Stimulated activated CD8-positive, alpha-beta memory T cell treated with anti-CD3 and anti-CD28 coated beads, Interleukin-4, amount 100 ng/mL, for 1 hour (primary cell): ENCODE measurements at places on chromosomes 7 and 10.
A peak's percentile ranks its signal among the peaks of the same experiment; 100 is the strongest.

GRCh38 chr7:44983742-44984477 lies 5.1 kb upstream of the MYO1G start:
- no peak for DNase-seq

DNA sequence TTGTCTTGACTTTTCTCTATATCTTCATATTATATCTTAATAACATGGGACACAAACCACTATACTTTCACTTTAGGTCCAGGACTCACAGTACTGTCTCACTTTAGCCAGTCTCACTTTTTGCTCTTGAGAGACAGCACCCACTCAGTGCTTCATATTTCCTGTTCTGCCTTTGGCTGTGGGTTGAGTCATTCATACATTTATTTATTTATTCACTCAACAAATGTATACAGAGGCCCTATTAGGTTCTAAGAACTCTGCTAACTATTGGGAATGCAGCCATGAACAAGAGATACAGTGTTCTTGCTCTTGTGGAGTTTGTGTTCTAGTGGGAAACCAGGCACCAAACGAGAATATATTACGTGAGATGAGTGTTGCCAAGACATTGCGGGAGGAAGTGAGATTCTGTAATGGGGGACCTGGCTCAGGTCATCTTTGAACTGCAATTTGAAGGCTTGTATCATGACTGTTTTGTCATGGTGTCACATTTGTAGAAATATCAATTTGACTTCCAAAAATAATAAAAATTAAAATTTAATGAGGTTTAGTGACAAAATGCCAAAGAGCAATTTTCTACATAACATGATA lies 190.1 kb downstream of the SDHAF3 start:
- no peak for DNase-seq

- peak; percentile 23 for DNase-seq
Observed at GRCh38 chr7:127391591-127392181, 822 bp downstream of the ZNF800 start.

- no peak for DNase-seq
Observed at GRCh38 chr10:113604572-113604971, 51.7 kb downstream of the HABP2 start.

DNA sequence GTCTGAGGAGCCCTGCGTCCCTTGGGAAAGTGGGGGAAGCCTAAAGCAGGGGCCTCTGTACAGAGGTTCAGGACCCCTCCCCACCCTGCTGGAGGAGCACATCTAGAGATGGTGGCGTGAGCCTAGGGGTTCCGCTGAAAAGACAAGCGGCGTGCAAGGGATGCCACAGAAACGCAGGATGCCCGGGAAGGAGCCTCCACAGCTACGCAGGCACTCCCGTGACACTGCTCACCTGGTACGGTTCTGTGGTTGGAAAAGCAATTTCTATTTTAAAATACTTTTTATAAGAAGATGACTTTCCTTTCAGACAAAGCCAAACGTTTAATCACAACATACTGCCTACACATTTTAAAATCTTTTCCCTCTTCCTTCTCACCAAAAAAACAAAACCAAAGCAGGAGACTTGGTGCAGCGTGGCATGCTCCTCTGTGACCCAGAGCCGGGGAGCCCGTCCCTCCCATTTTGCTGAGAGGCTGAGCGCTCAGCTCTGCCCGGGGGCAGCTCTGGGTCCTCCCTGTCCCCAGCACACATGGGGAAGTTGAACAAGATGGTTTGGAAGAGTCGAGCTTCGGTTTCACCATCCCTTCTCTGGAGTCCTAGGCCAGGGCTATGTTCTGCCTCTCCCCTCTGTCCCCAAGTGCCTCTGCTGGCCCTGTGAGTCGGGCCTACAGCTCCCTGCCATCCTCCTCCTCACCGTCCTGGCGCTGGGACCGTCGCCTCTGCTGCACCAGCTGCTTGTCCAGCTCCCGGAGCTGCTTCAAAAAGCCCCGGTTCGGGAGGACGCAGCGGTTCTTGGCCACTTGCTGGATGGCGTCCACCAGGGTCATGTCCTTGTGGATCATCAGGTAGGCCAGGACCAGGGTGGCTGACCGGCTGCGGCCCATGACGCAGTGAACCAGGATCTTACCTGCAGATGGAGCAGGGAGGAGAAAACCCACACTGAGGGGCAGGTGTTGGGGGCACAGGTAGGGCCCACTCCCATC lies 74.0 kb upstream of the SAMD8 start:
- no peak for DNase-seq

- no peak for DNase-seq
Observed at GRCh38 chr7:65827366-65827765, 45.5 kb upstream of the VKORC1L1 start.

- DNase-seq, result no peak
Observed at GRCh38 chr10:3217301-3217700, 44.7 kb upstream of the PITRM1 start.
